ENCODE measurements at places on chromosomes 16 and 17. TPM values are rescaled to one million over a fixed set of nuclear protein-coding genes. Genes with fewer than 3 reads are reported as not detected.

Gene CORO6
- 3.1 TPM for total RNA-seq

Gene NSRP1
- 28.2 TPM for total RNA-seq

- peaks cover 12% of the 10 kb centered on the region for H3K36me3 ChIP-seq
- peak; percentile 25 for DNase-seq
- H3K27ac ChIP-seq = peak overlapping the region; percentile 83
Observed at GRCh38 chr17:74513987-74514631, 17.2 kb downstream of the CD300LB start.

DNA sequence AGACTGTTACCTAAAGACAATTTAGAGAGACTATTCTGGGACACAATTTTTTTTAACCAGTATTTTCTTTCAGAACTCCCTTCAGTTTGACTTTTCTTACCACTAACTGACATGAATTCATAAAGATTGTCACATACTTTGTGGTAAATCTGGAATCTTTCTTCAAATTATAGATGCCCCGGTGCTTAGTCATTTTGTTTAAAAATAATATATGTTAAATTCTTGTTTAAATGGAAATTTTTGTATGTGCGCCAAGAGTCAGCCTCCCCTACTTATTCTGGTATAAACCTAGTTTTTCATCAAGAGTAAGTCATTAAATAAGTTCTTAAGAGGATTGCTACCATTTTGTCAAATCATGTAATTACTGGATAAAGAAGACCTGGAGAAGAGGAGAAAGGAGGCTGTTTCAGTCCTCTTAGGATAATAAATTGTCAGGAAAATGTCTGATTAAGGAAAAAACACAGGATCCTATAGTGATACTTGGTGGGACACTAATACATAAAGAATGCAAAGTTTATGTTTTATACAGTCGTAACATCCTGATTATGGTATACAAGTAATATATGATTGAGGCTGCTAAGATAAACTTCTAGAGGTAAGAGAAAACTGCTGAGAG lies 424.4 kb downstream of the PMP22 start:
- no peaks in the 10 kb centered on the region for H3K4me1 ChIP-seq
- DNase-seq = no peak
- H3K4me3 ChIP-seq = no peak overlapping the region
- peaks cover 9% of the 10 kb centered on the region for H3K36me3 ChIP-seq

- peak overlapping the region; percentile 79 for H3K4me3 ChIP-seq
- peaks cover 21% of the 10 kb centered on the region for H3K27me3 ChIP-seq
- H3K4me1 ChIP-seq = peaks cover 38% of the 10 kb centered on the region
- H3K27ac ChIP-seq = no peak overlapping the region
- no peak for DNase-seq
Observed at GRCh38 chr17:74744349-74744713, 4.1 kb upstream of the NHERF1 start.

- peaks cover 5% of the 10 kb centered on the region for H3K27me3 ChIP-seq
- no peak for DNase-seq
- no peaks in the 10 kb centered on the region for H3K36me3 ChIP-seq
- peaks cover 34% of the 10 kb centered on the region for H3K4me1 ChIP-seq
- no peak overlapping the region for H3K27ac ChIP-seq
- H3K4me3 ChIP-seq = peak overlapping the region; percentile 12
Observed at GRCh38 chr17:40311575-40311974, 2.6 kb downstream of the RARA start.

GRCh38 chr17:74831444-74832146 lies 28.1 kb downstream of the GRIN2C start:
- H3K27me3 ChIP-seq = no peaks in the 10 kb centered on the region
- no peak overlapping the region for H3K27ac ChIP-seq
- no peak for DNase-seq
- peaks cover 4% of the 10 kb centered on the region for H3K36me3 ChIP-seq
- H3K4me1 ChIP-seq = peaks cover 6% of the 10 kb centered on the region
- H3K4me3 ChIP-seq = no peak overlapping the region

GRCh38 chr16:88499836-88500251 lies 46.8 kb downstream of the ZFPM1 start:
- DNase-seq = no peak
- H3K27me3 ChIP-seq = no peaks in the 10 kb centered on the region
- no peaks in the 10 kb centered on the region for H3K36me3 ChIP-seq

DNA sequence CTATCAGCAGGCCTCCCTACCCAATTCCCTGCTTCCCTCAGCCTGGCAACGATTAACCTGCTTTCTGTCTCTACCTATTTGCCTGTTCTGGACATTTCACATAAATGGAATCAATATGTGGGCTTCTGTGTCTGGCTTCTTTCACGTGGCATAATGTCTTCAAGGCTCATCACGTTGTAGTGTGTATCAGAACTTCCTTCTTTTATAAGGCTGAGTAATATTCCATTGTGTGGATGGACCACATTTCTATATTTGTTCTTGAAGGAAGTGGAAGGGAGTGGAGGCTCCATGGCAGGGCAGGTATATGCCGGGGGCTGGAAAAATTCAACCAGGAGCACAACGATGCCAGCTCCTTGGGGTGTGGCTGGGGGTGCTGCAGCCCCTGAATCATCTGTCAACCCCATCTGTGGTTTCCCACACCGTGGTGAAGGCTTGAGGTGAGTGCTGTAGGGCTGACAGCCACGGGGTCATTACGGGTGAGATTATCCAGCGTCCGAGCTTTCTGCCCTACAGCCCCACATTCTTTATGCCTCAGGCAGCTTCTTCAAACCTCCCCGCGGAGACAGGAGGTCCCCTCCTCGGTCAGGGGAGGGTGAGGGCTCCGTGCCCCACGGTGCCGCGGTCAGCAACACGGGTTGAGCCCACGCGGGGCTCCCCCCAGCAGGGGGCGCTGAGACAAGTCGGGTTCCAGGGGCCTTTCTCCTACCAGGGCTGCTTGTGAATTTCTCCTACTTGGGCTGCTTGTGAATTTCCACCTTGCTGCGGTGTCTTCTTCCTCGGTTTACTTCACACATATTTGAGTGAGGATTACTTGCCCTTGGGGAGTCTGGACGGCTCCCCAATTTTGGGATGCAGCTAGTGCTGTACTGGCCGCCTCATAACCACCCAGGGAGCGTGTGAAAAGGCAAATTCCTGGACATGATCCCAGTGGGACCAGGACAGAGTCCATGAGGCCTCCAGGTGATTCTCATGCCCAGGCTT lies 18.3 kb upstream of the WFIKKN2 start:
- peak; percentile 53 for DNase-seq
- no peaks in the 10 kb centered on the region for H3K36me3 ChIP-seq
- H3K4me3 ChIP-seq = no peak overlapping the region
- H3K27me3 ChIP-seq = peaks cover 4% of the 10 kb centered on the region
- no peak overlapping the region for H3K27ac ChIP-seq

DNA sequence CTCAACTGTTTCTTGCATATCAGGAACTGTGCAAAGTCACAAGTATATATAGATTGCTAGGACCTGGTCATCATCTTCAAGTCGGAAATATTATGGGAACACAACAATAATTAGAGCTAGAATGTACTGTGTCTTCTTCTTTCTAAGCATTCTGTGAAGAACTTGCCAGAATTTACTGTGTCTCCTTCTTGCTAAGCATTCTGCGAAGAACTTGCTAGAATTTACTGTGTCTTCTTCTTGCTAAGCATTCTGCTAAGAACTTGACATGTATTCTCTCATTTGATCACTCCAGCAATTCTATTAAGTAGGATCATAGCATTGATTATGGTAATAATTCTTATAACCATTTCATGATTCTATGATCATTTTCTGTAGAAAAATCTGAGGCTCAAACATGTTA lies 231.7 kb downstream of the FOXL1 start:
- DNase-seq = no peak
- H3K4me1 ChIP-seq = peaks cover 22% of the 10 kb centered on the region
- no peak overlapping the region for H3K4me3 ChIP-seq

DNA sequence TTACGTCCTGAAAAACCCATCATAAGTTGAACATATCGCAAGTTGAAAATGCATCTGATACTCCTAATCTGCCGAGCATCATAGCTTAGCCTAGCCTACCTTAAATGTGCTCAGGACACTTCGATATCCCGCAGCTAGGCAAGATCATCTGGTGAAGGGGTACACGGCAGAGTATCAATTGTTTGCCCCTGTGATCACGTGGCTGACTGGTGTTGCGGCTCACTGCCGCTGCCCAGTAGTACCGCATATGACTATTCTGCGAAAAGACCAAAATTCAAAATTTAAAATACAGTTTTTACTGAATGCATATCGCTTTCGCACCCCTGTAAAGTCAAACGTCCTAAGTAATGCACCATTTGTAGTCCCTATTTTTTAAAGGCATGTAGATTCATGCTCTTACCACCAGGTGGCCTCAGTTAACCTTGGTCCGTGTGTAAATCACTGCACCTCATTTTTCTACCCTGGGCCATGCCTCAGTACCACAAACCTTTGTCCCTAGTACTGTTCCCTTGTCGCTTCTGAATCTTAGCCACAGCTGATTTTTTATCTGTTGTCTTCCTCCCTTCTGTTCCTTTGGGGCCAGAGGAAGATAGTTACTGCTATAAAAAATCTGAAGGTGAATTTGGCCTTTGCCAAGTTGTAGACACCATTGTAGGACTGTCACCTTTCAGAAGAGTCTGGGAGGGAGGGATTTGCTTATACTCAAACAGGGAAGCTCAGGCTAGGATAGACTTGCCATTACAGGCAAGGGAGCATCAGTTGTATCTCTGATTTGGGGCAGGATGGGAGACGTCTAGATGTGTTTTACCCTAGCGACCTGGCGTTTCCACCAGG lies 34.4 kb downstream of the WWP2 start:
- H3K36me3 ChIP-seq = no peaks in the 10 kb centered on the region
- no peaks in the 10 kb centered on the region for H3K27me3 ChIP-seq
- no peak overlapping the region for H3K4me3 ChIP-seq
- H3K4me1 ChIP-seq = peaks cover 26% of the 10 kb centered on the region
- DNase-seq = peak; percentile 40

DNA sequence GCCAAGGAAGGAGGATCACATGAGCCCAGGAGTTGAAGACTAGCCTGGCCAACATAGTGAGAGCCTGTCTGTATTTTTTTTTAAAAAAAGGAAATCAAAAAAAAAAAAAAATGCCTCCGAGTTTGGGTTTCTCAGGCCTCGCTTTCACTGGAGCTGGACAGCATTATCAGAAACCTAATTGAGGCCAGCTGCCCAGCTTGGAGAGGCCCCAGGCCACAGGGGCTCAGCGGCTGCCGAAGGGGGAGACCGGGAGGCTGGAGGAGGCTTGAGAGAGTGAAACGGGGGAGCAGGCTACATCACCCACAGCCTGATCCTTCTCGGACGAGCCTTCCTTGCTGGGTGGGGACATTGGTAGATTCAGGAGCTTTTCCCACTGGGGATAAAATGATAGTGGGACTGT lies 5.1 kb downstream of the TTYH2 start:
- DNase-seq = no peak
- peak overlapping the region; percentile 9 for H3K27ac ChIP-seq
- H3K36me3 ChIP-seq = no peaks in the 10 kb centered on the region
- peaks cover 32% of the 10 kb centered on the region for H3K27me3 ChIP-seq
- peaks cover 18% of the 10 kb centered on the region for H3K4me1 ChIP-seq

- H3K27me3 ChIP-seq = peaks cover 8% of the 10 kb centered on the region
- H3K4me3 ChIP-seq = peak overlapping the region; percentile 91
- no peaks in the 10 kb centered on the region for H3K36me3 ChIP-seq
- H3K27ac ChIP-seq = peak overlapping the region; percentile 95
- H3K4me1 ChIP-seq = peaks cover 54% of the 10 kb centered on the region
- peak; percentile 50 for DNase-seq
Observed at GRCh38 chr17:1999557-2000251, 25.4 kb downstream of the RTN4RL1 start.

DNA sequence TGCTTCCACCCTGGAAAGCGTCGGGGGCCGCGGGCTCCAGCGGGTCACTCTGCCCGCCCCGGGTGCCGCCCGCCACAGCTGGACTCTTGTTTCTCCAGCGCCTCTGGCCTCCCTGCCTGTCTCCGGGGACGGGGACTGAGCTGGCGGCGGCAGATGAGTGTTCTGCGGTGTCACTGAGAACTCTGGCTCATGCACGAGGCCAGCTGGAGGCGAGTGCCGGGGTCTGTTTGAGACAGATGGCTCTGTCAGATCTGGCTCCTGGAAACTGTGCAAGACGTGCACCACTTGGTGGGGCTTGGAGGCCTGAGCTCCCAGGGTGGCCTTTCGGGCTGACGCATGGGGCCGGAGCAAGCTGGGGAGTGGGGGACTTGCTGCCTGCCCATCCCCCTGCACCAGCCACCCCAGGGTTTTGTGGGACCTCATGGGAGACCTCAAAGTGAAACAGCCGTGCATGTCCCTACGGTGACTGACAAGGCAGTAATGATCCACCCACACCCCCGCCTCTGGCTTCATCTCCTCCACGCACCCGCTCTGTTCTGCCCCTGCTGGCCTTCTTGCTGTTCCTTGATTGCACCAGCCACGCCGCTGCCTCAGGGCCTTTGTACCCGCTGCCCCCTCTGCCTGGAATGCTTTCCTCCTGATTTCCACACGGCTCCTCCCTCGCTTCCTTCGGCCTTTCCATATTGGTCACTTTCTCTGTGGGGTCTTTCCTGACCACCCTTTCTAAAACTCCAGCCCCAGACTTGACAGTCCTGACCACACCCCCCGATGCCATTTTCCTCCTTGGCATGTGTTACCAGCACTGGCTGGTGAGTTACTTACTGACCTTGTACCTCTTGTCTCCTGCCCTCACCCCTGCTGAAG lies 174.9 kb upstream of the CIBAR2 start:
- peak overlapping the region; percentile 5 for H3K4me3 ChIP-seq
- peaks cover 83% of the 10 kb centered on the region for H3K27me3 ChIP-seq
- peaks cover 52% of the 10 kb centered on the region for H3K4me1 ChIP-seq
- DNase-seq = peak; percentile 45

DNA sequence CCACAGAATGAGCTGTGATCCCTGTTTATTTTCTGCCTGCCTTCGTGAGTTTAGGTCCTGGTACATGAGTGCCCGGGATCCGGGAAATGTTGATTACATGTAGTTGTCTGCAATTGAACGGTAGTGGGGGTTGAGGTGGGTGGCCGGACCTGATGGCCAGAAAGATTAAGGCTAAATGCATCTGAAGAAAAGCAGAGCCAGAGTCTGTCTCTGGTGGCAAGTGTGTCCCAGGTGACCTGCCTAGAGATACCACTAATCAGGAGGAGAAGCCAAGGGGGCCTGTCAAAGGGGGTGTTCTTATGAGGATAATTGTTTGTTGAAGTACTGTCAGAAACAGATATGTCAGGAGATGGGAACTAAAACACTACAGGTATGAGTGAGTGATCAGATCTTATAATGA lies 154.0 kb upstream of the ASIC2 start:
- no peak for DNase-seq
- no peaks in the 10 kb centered on the region for H3K4me1 ChIP-seq
- H3K4me3 ChIP-seq = no peak overlapping the region
- H3K27ac ChIP-seq = no peak overlapping the region
- no peaks in the 10 kb centered on the region for H3K36me3 ChIP-seq
- peaks cover 24% of the 10 kb centered on the region for H3K27me3 ChIP-seq

GRCh38 chr17:40678902-40679522 lies 14.0 kb upstream of the KRT222 start:
- H3K27me3 ChIP-seq = peaks cover 72% of the 10 kb centered on the region
- no peak overlapping the region for H3K27ac ChIP-seq
- H3K36me3 ChIP-seq = no peaks in the 10 kb centered on the region
- H3K4me1 ChIP-seq = no peaks in the 10 kb centered on the region
- no peak for DNase-seq

GRCh38 chr16:7221157-7221556 lies 111.5 kb upstream of the RBFOX1 start:
- H3K27ac ChIP-seq = no peak overlapping the region
- H3K36me3 ChIP-seq = no peaks in the 10 kb centered on the region
- H3K27me3 ChIP-seq = no peaks in the 10 kb centered on the region
- H3K4me1 ChIP-seq = peaks cover 27% of the 10 kb centered on the region
- DNase-seq = no peak

Measured in neural crest cell (in vitro differentiated cells).